ENCODE measurements at places on chromosomes 3 and 15. TPM values are rescaled to one million over a fixed set of nuclear protein-coding genes. Genes with fewer than 3 reads are reported as not detected.

DNA sequence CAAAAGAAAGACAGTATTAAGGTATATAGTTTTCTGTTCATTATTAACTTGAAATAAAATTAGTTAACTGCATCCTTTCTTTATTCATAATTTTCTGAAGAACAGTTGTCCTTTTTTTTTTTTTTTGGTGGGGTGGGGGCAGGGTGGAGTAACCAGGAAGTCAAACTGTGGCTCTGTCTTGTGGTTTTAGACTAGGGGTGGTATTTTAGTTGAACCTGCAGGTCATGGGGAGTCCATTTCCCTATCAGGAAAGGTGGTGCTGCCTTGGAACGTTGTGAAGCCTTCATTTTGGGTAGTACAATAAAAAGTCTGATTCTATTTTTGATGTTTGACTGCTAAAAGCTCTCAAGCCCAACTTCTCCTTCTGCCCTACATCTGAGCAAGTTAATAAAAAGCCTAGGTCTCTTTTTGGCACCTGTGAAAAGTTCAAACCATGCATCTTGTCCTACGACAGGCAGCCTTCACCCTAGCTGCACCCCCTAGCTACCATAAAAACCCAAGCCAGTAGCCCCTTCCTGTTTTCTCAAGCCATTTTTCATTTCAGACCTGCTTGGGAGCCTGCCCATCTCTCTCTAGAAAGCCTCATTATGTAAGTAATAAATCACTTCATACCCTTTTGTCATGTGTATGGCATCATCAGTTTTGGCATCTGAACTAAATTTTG is 31.2 kb upstream of the RIOX2 start:
- peaks cover 16% of the 10 kb centered on the region for H3K4me1 ChIP-seq
- peak overlapping the region; percentile 62 for H3K27ac ChIP-seq
- H3K36me3 ChIP-seq, result peaks cover 3% of the 10 kb centered on the region
- H3K27me3 ChIP-seq, result peaks cover 9% of the 10 kb centered on the region

DNA sequence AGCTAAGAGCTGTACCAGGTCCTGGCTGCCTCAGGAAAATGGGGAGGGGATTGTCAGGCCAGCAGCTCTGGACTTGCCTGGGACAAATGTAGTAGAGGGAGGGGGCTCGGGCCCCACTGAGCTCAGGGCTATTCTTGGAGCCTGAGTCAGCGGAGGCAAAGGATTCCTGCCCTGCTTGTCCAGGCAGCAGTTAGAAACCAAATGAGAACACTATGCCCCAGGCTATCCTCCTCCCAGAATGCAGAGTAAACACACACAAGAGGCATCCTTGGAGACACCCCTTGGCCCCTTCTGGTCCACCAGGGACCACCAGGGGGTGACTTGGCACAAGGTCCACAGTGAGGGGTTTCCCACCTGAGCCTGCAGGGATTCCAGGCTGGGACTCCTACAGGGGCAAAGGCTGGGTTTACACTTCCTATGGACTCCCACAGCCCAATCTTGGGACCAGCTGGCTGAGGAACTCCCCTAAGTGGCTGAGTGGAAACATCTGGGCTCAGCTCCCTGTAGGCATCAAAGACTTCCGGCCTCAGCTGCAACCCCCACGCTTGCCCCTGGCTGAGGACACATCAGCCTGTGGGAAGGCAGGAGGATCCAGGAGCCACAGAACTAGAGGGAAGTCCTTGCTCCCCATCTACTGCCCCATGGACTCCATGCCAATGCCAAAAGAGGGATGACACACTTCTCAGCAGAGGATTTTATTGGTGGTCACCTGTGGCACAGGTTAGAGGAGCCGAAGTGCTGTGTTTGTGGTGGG is 3.4 kb upstream of the COL7A1 start:
- peaks cover 37% of the 10 kb centered on the region for H3K36me3 ChIP-seq
- no peak overlapping the region for H3K27ac ChIP-seq
- peaks cover 2% of the 10 kb centered on the region for H3K4me1 ChIP-seq
- H3K4me3 ChIP-seq, result no peak overlapping the region

- peaks cover 2% of the 10 kb centered on the region for H3K27me3 ChIP-seq
- no peak overlapping the region for H3K4me3 ChIP-seq
- no peak overlapping the region for H3K27ac ChIP-seq
Measured at GRCh38 chr15:68234060-68234459, 4.5 kb upstream of the CLN6 start.

GRCh38 chr3:84126160-84126559 is 832.6 kb upstream of the CADM2 start:
- H3K27ac ChIP-seq, result no peak overlapping the region
- no peaks in the 10 kb centered on the region for H3K4me1 ChIP-seq
- H3K4me3 ChIP-seq, result no peak overlapping the region
- no peaks in the 10 kb centered on the region for H3K27me3 ChIP-seq
- no peak for DNase-seq

EDC3 gene
- total RNA-seq, result 40.4 TPM

Data from activated CD8-positive, alpha-beta T cell treated with anti-CD3 and anti-CD28 coated beads, Interleukin-2, amount 10 ng/mL, durations not matched to agents 7 days and 5 days (primary cell).